ENCODE measurements at places on chromosomes 7 and 10.

GRCh38 chr10:1287487-1287886 is 231.3 kb downstream of the WDR37 start:
- no peak for DNase-seq

- DNase-seq = no peak
Measured at GRCh38 chr10:114523876-114524275, 119.6 kb upstream of the AFAP1L2 start.

DNA sequence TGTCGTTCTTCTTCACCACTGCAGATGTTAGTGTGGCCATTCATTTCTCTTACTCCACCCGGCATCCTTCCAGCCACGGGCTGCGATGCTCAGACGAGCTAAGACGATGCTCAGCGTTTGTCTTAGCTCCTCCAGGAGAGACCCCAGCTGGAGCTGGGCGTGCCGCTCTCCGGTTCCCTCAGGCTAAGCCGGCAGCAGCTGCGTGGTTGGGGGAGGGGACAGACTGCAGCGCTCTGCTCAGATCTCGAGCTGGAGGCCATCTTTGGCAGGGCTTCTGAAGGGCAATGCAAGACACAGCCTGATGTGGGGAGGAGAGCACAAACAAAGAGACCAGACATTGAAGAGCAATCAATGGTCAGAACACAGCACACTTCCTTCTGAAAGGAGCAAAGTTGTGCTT is 4.8 kb downstream of the INA start:
- DNase-seq = no peak

GRCh38 chr7:2628130-2628482 is 3.7 kb upstream of the TTYH3 start:
- DNase-seq = no peak

DNA sequence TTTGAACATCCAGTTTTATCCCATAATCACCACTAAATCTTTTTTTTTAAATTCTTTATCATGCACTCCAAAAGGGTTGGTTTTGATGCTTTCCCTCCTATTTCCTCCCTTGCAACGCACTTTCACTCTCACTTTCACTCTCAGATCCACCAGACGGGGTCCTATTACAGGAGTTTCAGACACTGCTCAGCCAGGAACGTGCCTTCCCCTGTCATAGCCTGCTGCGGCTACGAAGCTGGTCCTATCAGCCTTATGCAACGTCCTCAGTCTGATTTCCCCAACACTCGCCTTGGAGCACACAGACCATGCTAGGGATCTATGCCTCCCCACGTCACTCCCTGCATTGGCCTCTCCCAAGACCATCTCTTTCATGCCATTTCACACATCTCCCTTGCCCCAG is 23.4 kb downstream of the ZPBP start:
- peak; percentile 34 for DNase-seq

- no peak for DNase-seq
Measured at GRCh38 chr10:68330852-68331454, 911 bp upstream of the HNRNPH3 start.

- DNase-seq = no peak
Measured at GRCh38 chr7:103690242-103690974, 244.4 kb upstream of the SLC26A5 start.

GRCh38 chr10:29712108-29712507 is 77.3 kb upstream of the SVIL start:
- DNase-seq = no peak

- DNase-seq = no peak
Measured at GRCh38 chr7:147196481-147196880, 1079.9 kb downstream of the CNTNAP2 start.

- DNase-seq = peak; percentile 10
Measured at GRCh38 chr7:66344166-66344565, 139.0 kb downstream of the TPST1 start.

GRCh38 chr7:17447728-17448478 is 149.5 kb downstream of the AHR start:
- no peak for DNase-seq

DNA sequence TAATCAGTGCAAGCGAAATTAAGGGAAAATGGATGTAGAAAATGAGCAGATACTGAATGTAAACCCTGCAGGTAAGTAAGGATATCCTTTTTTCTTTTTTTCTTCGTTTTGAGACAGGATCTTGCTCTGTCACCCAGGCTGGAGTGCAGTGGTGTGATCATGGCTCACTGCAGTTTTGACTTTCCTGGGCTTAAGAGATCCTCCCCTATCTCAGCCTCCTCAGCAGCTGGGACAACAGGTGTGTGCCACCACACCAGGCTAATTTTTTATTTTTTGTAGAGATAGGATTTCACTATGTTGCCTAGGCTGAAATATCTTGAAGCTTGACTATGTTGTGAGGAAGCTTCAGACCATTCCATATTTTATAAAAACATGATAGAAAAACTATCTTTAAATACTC is 4.3 kb downstream of the PDCD4 start:
- DNase-seq = no peak

- DNase-seq = no peak
Measured at GRCh38 chr10:723973-724372, 34.5 kb upstream of the DIP2C start.

- DNase-seq = peak; percentile 85
Measured at GRCh38 chr10:35986756-35987502, 344.8 kb upstream of the FZD8 start.

GRCh38 chr10:43225004-43225786 is 41.7 kb downstream of the RASGEF1A start:
- DNase-seq = no peak

GRCh38 chr7:101420436-101420835 is 57.8 kb downstream of the COL26A1 start:
- no peak for DNase-seq

- DNase-seq = no peak
Measured at GRCh38 chr7:768881-769504, 41.9 kb upstream of the PRKAR1B start.

DNA sequence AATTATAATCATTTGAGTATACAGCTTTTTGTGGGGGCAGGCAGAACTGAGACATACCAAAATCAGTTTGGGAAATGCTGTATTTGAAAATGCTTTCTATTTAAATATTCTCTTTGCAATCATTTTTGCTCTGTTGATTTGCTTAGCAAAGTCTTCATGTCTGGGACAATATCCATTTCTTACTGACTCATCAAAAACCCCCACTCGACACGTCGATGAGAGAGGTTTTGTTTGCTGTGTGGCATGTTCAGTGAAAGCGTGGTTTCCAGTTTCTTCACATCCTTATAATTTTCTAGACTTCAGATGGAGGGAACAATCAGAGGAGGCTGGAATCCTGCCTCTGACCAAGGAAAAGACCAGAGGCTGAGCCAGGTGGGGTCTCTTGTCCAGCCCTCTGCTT is 28.9 kb downstream of the HTRA1 start:
- DNase-seq = no peak

GRCh38 chr10:92544296-92544695 is 29.6 kb downstream of the IDE start:
- peak; percentile 12 for DNase-seq

DNA sequence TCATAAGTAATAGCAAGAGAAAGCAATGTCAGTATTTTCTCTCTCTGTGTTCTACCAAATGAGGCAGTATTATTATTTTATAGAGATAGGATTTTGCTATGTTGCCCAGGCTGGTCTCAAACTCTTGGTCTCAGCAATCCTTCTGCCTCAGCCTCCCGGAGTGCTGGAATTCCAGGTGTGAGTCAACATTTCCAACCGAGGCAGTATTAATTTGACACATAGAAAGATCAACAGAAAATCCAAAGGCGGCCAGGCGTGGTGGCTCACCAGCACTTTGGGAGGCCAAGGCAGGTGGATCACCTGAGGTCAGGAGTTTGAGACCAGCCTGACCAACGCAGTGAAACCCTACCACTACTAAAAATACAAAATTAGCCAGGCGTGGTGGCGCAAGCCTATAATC is 71.8 kb downstream of the SMURF1 start:
- no peak for DNase-seq

GRCh38 chr10:49361178-49361554 is 34.7 kb downstream of the DRGX start:
- DNase-seq = no peak

GRCh38 chr7:35670856-35671569 is 23.9 kb downstream of the HERPUD2 start:
- no peak for DNase-seq

DNA sequence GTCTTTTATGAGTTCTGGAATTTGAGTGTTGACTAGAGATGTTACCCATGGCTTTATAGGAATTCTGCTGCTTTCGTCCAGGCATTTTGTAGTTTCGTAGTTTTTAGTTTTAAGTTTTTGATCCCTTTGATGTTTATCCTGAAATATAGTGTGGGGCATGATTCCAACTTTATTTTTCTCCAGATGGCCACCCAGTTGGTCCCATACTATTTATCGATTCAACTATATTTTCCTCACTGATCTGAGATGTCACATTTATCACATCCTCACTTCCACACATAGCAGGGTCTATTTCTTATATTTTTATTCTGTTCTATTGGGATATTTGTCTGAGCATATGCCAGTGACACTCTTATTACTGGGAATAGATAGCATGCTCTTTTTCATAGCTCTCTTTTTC is 33.9 kb downstream of the ADRA2A start:
- DNase-seq = no peak

DNA sequence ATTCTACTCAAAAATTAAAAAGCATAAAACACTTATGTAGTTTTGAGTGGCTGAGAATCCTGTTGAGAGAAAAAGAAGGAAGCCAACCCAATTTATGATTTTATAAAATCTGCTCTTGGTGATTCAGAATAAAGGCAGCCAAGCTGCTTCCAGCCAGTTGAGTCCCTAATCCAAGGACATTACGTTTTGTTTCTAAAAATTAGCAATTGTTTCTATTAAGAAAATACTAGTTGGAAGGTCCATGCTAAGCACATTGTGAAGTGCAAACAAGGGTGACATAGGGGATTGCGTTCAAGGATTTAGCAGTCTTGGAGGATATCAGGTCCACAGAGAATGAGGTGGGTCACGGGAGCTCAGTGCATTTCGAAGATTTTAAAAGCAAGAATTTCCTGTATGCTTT is 987.7 kb downstream of the TYW1 start:
- DNase-seq = no peak

DNA sequence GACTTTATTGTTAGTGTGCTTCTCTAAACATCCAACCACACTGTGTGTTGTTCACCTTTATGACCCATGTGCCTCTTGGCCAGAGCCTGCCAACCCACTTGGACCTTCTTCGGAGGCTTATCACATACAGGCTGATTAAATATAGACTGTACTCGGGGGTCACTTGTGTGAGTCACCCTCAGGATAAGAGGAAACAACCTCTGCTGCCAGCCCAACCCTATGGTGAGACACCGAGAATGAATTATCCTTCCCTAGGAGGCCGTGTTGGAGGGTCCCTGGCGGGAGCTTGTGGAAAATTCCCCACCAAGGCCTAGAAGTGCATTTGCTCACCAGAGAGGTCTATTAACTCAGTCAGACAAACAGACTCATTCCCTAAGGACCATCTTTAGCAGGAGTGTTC is 63.0 kb downstream of the FAS start:
- no peak for DNase-seq

DNA sequence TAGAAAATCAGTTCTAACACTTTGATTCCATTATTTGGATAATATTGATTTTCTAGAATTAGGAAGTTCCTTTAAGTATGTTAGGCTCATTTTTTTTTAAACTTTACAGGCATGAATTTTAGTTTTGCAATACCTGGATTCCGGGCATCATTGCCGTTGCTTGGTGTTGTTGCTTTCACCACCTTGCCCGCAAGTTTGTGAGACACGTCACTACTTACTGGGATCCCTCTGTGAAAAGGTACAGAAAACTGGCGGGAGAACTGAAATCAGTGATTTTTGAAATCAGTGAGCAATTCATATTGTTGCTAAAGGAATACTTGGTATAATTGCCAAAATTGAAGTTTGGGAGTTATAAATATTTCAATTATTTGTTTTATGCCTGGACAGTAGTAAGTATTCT is 232.3 kb upstream of the NPY start:
- DNase-seq = no peak

GRCh38 chr10:114767101-114767985 is 54.2 kb upstream of the FHIP2A start:
- peak; percentile 41 for DNase-seq

DNA sequence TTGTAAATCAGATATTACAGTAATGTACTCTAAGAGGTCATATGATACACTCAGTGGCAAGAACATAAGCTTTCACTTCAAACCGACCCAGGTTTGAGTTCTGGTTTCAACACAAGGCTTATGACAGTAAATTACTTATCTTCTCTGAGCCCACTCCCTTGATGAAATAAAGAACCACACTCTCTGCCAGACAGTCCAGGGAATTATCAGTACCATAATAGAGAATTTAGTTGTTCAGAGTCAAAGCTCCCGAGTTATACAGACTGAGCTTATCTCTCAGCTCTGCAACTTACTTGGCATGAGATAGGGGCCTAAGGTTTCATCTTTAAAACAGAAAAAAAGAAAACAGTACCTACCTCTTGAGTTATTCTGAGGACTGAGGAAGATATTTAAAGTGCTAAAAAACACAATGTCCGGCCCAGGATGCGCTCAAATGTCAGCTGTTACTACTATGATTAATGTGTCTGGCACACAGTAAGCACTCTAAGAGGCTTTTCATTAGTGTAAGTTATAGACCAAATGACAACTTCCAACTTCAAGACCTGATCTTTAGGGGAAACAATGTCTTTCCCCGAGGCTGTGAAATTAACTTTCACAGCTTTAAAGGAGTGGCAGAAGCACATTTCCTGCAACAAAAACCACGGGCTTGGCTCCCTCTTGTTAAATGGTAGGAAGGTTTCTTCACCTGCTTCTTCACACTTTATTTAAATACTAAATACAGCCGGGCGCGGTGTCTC is 38.1 kb downstream of the UBE2H start:
- peak; percentile 26 for DNase-seq

GRCh38 chr7:36951257-36951697 is 227.0 kb upstream of the AOAH start:
- no peak for DNase-seq

- DNase-seq = no peak
Measured at GRCh38 chr10:58372607-58373441, 12.4 kb upstream of the TFAM start.

DNA sequence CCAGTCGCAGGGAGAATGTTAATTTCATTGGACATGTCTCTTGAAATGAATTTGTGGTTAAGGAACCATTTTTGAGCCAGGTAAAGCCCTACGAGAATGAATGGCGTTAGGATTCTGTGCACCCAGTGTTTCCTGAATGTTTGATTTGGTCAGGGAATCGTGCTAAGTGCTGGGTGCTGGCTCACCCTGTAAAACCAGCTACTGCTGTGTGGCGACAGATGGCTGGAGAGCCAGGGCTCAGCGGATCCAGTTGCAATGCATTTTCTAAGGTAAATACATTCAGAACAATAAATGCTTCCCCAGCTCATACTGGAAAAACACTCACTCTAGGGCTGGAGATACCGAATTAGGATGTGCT is 355.5 kb downstream of the GLRX3 start:
- no peak for DNase-seq

DNA sequence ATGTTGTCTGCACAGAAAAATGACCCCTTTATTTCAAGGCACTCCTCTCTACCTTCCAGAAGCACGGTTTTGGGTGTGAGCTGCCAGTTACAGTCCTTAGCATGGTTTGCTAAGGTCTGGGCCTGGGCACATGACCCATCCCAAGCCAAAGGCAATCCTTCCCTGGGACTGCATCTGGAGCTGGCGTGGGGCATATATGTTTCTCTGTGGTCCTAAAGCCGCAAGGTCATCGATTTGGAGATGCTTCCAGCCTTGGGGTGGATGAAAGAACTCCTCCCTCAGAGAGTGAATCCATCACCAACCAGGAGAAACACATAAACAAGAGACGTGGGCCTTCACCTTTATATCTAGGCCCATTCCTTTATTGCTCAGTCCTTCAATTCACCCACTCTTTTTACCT is 50.1 kb upstream of the IGFBP3 start:
- no peak for DNase-seq

Data from lung microvascular endothelial cell (primary cell).